CD4-positive, alpha-beta memory T cell (primary cell): ENCODE measurements at places on chromosomes 1 and 21.

DNA sequence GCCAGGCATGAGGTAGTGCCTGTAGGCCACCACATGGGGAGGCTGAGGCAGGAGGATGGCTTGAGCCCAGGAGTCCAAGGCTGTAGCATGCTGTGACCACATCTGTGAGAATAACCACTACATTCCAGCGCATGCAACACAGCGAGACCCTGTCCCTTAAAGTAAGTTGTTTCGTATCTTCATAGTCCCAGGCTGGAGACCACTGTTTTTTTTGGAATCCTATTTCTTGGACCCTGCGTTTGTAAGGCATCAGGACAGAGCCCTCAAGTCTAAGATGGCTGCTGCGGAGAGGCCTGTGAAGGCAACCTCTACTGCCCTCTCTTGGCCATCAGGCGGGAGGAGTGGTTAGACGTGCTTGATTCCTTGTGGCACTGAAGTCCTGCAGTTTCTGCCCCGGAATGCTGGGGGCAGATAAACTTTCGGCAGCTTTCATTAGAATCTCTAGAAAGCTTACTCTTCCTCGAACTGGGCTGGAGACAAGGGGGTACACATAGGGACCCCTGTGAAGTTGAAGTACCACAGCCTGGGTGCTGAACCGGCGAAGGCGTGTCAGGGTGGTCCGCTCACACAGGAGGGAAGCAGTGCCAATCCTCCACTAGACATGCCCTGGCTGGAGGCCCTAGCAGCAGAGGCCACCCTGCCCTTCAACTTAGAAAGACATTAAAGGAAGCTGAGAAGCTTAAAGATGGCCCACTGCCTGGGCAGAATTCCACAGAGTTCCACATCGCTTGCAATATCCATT lies 36.6 kb downstream of the RABIF start:
- peak; percentile 30 for DNase-seq

GRCh38 chr1:52532731-52533327 lies 20.1 kb downstream of the TUT4 start:
- DNase-seq: no peak

DNA sequence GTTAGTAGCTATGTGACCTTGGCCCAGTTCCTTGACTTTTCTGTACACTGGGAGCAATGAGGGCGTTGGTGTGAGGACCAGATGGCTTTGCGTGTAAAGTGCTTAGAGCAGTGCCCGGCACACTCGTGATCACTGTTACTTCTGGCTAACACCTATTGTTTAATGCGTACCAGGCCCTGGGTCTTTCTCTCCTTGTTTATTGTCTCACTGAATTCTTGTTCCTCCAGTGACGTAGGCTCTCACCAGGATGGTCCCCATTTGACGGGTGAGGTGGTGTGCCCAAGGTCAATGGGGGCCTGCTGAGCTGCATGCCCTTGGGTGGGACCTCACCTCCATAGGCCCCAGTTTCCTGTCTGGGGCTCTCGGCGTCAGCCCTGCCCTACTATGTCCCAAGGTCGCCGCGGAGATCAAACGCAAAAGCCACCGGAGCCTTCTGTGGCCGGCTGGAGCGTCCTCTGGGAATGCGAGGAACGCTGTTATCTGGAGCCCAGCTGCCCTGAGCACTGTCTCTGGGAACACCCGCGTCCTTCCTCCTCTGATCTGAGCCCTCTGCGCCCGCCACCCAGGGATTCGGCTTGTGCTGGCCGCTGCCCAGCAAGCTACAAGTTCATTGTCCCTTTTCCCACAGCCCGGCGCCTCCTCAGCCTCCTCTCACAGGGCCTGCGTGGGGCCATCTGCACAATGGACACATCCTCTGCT lies 28.9 kb downstream of the ALPL start:
- DNase-seq: no peak

GRCh38 chr1:116075990-116076389 lies 35.2 kb upstream of the MAB21L3 start:
- DNase-seq: no peak

DNA sequence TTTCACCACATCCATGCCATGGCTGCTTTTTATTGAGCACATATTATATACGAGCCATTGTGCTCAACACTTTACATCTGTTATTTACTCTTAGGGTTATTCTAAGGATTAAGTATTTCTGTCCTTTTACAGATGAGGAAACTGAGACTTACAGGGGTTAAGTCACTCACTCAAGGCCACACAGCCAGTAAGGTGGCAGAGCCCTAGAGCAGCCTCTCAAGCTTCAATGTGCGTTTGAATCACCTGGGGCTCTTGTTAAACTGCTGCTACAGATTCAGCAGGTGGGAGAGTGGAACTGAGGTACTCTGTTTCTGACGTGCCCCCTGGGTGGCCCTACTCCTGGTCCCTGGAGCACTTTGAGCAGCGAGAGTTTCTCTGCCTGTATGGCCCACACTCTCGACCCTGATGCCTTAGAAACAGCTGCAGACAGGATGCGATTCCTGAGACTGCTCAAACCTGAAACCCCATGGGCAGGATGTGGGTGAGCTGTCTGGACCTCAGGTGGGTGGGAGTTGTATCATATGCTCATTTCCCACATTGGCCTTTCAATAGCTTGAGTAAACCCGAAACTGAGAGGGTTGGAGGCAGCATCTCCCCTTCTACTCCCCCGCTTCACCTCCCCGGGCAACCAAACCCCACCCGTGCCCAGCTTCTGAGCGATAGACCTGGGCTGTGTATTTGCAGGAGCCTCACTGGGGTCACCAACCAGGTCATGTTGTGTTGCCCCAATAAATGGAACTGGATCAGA lies 59.3 kb downstream of the MAN1C1 start:
- peak; percentile 83 for DNase-seq

- DNase-seq: peak; percentile 68
Measured at GRCh38 chr1:179079113-179079761, 2.6 kb upstream of the TOR3A start.
